ENCODE measurements at places on chromosomes 3 and 15.

DNA sequence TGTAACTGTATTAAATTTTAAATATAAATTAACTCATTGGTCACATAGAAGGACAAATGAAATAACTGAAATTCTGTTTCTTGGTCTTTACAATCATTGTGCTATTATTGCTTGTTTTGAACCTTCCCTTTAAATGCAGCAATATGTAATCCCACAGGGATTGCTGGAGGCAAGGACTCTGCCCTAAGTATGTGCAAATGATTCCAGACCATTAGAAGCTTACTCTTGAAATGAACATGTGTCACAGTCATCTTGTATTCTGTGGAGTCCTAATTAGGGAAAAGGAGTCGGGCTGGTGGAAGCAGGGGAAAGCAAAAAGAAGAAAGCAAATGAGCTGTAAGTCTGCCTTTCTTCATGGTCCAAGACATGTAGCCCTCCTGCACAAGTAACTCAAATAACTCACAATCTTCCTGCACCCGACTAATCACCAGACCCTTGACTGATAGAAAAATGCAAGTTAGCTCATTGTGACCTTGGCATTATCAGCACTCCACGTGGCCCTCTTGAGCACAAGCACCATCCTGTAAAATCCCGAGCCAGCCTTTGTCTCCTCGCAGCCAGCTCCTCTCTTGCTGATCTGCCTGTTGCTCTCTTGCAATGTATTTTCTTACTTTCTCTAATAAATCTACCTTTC is 2.3 kb upstream of the TMPRSS7 start:
- no peak for DNase-seq

DNA sequence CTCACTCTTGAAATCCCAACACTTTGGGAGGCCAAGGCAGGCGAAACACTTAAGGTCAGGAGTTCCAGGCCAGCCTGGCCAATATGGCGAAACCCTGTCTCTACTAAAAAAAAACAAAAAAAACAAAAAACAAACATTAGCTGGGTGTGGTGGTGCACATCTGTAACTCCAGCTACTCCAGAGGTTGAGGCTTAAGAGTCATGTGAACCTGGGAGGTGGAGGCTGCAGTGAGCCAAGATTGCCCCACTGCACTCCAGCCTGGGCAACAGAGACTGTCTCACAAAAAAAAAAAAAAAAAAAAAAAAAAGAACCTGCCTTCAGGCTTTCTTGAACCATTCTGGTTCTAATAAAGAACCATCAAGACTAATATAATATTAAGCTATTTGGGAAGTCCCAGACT is 16.5 kb downstream of the ARPP19 start:
- DNase-seq, result no peak

- DNase-seq, result no peak
These were observed 33.5 kb downstream of the SUCLG2 start for GRCh38 chr3:67620869-67621268.

DNA sequence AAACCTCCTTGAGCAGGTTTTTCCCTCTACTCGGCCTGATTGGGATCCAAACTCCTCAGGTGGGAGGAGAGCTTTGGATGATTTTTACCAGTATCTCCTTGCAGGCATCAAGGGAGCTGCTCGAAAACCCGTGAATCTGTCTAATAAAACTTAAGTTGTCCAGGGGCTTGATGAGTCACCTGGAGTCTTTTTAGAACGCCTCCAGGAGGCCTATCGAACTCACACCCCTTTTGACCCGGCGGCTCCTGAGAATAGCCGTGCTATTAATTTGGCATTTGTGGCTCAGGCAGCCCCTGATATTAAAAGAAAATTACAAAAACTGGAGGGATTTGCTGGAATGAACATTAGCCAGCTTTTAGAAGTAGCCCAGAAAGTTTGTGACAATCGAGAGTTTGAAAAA is 41.6 kb downstream of the ZBTB11 start:
- no peak for DNase-seq

- peak; percentile 51 for DNase-seq
These were observed 9.8 kb upstream of the OR5K4 start for GRCh38 chr3:98343647-98344507.

DNA sequence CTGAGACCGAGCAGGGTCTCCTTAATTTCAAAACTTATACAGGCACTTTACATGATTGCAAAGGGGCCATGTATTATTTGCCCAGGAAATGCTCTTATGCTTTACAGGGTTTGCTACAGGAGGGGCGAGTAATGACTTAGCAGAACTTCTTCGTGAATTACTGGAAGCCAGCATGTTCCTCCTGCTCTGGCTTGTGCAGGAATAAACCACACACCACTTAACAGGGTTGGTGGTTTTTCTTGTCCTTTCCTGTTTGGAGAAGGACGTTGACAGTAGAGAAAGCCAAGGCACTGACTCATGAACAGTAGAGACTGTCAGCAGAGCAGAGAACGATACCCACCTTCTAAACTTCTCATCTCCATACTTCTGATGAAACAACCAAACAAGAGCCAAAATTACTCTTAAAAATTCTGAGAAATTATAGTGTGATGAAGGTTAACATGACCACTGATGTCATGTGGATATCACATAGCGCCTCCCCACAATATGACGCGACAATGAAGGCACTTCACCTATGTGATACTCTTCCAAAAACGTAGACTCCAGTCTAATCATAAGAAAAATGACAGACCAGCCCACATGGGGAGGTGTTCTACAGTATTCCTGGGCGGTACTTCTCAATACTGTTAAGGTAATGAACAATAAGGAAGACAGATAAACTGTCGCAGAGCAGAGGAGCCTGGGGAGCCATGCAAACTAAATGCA is 24.7 kb upstream of the MCTP2 start:
- DNase-seq, result peak; percentile 12

- no peak for DNase-seq
These were observed 29.9 kb upstream of the CCR2 start for GRCh38 chr3:46324036-46324435.

- no peak for DNase-seq
These were observed 30.1 kb upstream of the CERS3 start for GRCh38 chr15:100558771-100559254.

DNA sequence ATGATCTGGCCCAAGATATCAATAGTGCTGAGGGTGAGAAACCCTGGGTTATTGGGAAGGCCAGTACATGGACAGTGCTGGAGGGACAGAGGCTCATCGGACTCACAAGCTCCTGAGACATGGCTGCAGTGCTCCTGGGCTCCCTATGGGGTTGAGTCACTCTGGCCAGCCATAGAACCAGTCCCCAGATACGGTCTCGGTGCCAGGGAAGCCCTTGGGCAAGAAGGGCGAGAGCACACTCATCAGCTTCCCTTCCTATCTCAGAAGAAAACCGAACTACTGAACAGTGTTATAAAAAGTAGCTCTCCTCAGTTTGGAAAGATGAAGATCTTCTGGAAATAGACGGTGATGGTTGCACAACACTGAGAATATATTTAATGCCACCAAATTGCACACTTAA is 34.4 kb downstream of the POC1A start:
- DNase-seq, result no peak

DNA sequence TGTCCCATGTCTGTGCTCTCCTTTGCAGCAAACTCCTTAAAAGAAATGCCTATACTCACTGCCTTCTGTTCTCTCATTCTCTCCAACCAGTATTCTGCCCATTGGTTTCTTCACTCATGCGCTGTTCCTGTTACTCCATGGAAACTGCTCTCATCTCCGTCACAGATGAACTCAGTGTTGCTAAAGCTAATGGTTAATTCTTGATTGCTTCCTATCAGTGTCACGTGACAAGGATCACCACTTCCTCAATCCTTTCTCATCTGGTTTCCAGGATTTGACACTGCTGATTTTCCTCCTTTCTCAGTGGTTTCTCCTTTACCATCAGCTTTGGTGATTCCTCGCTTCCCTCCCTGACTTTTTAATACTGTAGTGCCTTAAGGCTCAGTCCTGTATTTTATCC is 2.6 kb downstream of the DPH3 start:
- no peak for DNase-seq

DNA sequence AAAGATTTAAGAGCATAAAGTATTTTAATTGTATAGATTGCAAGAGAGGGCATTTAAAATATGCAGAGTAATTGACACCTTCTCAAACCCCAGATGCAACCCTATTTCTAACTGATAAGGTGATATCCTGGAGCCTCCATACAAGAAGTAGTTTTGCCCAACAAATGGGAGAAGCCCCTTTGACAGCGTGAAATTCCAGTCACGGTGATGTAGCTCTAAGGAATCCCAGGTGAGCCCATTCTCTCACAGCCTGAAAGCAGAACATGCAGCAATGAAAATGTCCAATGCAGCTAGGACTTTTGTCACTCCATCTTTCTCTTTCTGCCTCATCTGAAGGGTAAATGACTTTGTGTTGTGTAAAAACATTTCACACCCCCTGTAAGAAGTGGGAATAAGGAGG is 96.4 kb downstream of the TMEM212 start:
- no peak for DNase-seq

- peak; percentile 66 for DNase-seq
These were observed 790 bp downstream of the RAB5A start for GRCh38 chr3:19947549-19948225.

GRCh38 chr3:183455089-183455488 is 26.7 kb upstream of the MCF2L2 start:
- no peak for DNase-seq

- DNase-seq, result no peak
These were observed 2.4 kb upstream of the MAGI1 start for GRCh38 chr3:66041116-66041515.

GRCh38 chr3:171145798-171146197 is 119.3 kb upstream of the SLC2A2 start:
- DNase-seq, result no peak

GRCh38 chr15:64942356-64942755 is 30.7 kb downstream of the ANKDD1A start:
- DNase-seq, result no peak

DNA sequence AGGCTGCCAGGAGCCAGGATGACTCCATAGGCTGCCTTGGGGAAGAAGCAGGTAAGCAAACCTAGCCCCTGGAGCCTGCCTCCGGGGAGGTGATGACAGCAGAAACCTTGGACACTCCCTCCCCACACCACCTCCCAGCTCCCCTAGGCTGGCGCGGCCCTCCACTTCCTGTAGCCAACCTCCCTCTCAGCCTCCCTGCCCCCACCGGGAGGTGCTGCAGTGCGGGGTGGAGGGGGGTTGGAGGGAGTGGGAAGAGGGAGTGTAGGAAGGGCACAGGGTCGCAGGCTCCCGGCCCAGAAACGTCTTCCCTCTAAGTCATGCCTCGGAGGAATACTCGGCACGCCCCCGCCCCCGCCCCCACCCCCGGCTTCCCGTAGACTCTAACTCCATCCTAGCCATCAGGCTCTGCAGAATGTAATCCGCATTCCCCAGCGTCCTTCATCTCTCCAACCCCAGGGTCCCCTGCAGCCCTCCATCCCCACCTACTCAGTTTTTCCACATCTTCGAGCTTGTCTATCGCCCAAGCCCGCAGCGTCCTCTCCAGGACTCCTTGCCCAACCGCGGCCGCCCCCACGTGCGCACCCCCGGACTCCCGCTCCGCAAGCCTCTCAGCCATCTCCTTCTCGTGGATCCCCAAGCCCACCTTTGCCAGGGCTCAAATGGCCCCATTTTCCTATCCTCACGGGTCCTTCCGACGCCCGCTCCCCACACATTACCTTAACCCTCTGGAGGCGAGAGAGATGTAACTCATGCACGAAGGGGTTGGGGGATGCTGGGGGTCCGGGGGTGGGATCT is 528 bp downstream of the LPCAT4 start:
- peak; percentile 51 for DNase-seq

DNA sequence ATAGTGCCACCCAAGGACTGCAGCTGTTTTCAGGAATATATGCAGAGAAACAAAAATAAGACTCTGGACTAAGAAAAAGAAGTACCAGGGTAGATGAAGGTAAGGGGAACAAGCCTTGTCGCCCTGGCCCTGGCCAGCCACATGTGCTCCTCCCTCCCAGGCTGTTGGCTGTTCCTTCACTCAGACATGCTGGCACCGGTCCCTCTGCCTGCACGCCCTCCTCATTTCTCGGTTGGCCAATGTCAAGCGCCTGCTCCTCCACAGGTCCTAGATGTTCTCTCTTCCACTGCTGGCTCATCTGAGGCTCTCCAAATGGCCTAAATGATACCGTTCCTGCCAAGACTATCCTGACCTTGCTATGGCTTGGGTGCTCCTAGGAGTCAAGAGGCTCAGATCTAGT is 288.4 kb upstream of the LYSMD4 start:
- no peak for DNase-seq

GRCh38 chr3:40088527-40089170 is 220.9 kb upstream of the EIF1B start:
- no peak for DNase-seq

DNA sequence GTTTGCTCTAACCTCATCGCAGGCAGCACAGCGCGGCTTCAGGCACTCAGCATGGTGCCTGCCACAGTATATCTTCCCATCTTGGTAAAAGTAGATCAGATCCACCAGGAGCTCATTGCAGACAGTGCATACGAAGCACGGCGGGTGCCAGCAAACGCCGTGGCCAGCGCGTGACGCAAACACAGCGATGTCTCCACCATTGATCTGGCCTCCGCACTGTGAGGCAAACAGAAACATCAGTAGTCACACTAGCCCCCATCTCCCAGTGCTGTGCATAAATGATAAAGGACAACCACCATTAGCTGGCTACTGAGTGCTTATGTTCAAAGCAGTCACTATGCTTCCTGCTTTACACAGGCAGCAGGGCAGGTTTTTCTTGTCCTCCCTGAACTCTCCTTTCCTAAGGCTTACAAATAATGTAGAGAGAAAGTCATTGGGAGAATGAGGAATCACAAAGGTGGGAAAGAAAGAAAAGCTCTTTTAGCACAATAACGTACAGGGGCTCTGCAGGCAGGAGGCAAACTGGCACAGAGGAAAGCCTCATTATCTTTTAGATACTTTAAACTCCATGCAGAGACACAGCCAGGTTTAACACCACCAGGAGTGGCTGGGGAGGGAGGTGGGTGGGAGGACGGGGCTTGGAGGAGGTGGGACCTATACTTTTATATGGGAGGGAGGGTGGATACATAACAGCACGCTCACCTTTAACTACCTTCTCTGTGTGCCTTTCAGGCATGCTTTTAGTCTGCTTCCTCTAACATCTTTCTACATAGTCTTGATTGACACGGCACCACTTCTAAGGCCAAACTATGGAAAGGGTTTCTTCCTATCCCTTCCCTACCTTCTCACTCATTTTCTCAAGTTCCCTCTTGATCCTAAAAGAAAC is 67.9 kb downstream of the PRICKLE2 start:
- no peak for DNase-seq

DNA sequence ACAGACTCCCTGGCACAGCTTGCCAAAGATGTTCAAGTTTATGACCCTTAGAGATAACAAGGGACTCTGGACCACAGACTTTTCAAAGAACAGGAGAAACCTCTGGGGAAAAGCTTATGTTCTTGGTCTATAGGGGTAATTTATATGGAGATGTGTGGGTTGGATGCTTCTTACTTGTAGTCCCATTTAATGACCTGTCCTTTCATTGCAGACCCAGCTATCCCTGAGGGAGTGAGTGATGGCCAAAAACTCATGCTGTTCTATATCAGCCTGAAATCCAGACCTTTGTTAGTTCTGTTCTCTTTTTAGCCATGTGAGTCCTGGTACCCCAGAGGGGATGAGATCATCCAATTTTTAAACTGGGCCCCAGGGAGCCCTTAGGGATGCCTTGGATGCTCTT is 43.7 kb upstream of the MRPL3 start:
- no peak for DNase-seq

- no peak for DNase-seq
These were observed 26.5 kb downstream of the CFAP161 start for GRCh38 chr15:81160312-81161159.

- DNase-seq, result no peak
These were observed 12.9 kb downstream of the SNAPC5 start for GRCh38 chr15:66484539-66485112.

- DNase-seq, result no peak
These were observed 53.6 kb downstream of the HOMER2 start for GRCh38 chr15:82898961-82899360.

GRCh38 chr15:100893964-100894295 is 14.3 kb downstream of the ALDH1A3 start:
- DNase-seq, result no peak

GRCh38 chr3:129657261-129658046 is 51.0 kb upstream of the PLXND1 start:
- no peak for DNase-seq
